Occipital lobe (tissue), 3 donors: ENCODE measurements at places on chromosomes 3 and 15. TPM values are rescaled to one million over a fixed set of nuclear protein-coding genes. Genes with fewer than 3 reads are reported as not detected.

Gene CKMT1A
- 5.6 TPM for total RNA-seq

DNA sequence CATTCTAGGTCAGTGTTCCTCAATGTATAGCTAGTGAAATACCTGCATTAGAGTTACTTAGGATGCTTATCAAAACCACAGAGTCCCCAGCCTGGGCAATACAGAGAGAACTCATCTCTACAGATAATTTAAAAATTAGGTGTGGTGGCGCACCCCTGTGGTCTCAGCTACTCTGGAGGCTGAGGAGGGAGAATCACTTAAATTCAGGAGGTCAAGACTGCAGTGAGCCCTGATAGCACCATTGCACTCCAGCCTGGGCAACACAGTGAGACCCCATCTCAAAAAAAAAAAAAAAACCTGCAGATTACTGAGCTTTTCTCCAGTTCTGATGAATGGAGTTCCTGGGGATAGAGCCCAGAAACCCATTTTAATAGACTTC lies 10.1 kb upstream of the MINDY2 start:
- no peak for DNase-seq

DNA sequence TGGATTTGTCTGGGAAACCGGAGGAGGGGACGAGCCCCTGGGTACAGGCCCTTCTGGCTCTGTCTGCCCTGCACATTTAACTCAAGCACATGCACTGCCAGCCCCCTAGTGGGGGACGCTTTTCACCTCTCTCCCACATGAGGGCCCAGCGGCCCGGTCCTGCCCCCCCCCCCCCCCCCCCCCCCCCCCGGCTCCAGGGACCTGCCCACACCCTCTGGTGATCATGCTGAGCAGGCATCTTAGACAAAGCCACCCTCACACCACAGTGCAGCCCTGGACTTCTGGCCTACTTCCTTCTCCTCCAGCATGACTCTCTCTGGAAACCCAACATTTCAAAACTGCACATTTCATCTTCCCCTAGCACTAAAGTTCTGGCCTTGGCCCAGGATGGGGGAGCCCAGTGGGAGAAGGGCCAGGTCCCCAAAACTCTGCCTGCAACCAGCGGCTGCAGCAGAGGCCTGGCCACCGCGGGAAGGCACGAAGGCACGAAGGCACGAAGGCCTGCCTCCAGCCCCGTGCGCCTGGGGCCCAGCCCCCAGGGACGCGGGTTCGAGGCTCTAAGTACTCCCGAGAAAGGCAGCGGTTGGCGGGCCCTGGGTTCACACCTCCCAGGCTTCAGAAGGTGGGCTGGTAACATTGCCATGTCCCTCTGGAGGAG lies 14.1 kb downstream of the KLF15 start:
- no peak for DNase-seq

Gene LYZL4
- total RNA-seq, result not detected

DNA sequence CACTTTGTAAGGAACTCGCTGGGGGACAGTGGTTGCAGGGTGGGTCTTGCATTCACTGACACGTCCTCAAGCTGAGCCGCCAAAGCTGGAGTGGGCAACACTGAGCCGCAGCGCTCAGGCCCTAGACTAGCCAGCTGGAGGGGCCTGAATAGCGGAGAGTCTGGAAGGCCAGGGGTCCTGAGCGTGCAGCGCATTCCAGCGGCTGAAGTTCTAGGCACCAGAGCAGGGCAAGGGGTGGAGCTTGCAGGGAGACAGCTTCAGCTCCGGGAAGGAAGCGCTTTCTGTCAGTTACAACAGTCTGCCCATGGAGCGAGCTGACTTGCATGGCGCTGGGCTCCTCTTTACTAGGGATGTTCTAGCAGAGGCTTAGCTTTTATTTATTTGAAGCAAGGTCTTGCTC lies 2.7 kb downstream of the MAP6D1 start:
- no peak for DNase-seq

DNA sequence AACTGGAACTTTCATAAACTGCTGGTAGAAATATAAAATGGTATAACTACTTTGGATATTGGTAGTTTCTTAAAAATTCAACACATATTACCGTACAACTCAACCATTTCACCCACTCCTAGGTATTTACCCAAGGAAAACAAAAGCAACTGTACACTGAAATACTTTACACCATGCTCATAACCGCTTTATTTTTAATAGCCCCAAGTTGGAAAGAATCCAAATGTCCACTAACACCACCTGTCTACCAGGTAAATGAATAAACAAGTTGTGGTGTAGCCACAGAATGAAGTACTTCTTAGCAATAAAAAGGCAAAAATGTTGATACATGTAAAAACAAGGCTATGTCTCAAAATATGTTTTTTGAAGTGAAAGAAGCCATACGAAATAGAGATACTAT lies 215.9 kb upstream of the PEX5L start:
- no peak for DNase-seq

Gene NOX5
- total RNA-seq, result under 0.01 TPM

DNA sequence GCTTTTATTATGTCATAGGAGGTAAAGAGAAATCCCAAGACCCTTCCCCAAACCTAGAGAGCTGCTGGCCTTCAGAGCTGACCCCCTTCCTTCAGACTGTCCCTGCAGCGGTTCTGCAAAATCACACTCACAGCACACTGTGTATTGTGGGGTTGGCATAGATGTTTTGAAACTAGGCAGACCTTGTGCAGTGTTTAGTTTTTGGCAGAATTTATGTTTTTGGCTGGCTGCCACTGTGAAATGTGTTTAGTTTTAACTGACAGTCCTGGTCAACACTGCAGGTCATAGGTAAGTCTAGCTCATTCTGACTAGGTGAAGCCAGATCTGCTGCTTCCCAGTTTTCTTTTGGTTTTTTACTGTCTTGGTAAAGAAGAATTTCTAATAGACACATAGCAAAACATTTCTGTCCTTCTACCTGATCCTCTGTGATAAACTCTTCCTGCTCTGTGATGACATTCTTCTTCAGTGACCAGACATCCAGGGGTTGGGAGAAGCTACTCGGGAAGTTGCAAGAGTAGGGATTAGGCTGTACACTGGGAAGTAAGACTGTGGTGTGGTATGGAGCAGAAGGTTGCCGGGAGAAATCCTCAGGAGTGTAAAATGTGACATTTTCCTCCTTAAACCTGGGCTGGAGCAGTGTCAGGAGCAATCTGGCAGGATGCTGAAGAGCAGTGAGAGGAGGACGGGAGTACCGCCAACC lies 209.6 kb upstream of the MCTP2 start:
- no peak for DNase-seq

DNA sequence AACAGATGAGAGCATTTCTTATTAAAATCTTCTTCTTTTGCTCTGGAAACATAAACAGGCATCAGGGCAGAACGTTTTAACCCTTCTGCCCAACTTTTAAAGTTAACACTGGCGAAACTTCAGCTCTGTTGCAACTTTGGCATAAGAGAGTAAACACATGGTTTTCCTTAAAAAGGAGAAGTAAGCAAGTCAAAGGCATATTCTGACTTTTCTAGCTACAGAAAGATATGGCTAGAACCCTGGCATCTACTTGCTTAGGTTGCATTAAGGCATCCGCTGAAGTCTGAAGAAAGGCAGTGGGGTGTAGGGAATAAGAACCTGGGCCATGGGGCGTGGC lies 13.3 kb upstream of the IL16 start:
- DNase-seq, result no peak

Gene NCKIPSD
- 8.4 TPM for total RNA-seq

DNA sequence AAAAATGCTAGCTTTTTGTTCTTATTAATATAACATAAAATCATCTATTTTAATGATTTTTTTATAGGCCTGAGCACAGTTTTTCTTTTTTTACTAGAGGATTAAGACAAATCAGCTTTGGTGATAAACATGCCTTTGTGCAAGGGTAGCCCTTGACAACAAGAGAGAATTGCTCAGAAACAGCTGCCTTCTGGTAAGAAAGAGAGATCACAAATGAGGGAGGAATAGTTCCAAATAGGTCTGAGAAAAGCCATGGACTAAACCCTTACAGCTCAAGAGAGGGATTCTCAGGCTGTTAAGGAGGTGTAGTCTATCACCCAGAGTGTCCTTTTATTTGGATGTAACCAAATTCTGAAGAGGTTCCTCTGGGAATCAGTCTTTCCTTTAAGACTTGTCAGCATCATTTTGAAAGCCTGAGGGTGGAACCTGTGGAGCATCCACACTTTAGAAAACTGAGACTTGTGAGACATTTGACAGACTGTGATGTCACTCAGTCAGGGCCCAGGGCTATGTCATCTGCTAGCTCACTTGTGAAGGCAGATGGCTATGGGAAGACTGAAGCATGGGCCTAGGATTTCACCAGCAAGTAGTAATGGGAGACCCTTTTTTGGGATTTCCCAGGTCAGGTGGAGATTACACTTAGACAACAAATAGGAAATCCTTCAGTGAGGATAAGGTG lies 102.9 kb upstream of the KCNAB1 start:
- no peak for DNase-seq

GRCh38 chr3:65796676-65797075 lies 242.0 kb downstream of the MAGI1 start:
- DNase-seq, result no peak

GRCh38 chr3:72062017-72062416 lies 277.1 kb upstream of the PROK2 start:
- no peak for DNase-seq

DNA sequence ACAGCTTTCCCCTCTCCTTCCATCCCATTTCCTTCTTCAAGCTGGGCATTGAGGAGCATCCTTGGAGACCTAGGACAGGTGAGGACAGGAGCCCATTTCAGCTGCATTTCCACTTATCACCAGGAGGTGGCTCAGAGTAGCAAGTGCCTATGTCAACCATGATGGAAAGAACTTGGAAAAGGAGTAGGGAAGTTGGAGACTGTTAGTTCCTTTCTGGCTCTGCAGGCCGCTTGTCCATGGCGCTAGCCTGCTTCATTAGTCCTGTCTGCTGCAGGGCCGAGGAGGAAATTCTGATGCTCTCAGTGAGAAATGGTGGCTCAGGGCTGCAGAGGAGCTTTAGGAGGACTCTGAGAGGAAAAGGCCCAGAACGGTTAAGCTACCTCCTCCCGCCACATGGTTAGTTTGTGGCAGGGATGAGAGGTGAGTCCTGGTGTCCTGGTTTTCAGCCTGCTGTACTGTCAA lies 7.0 kb upstream of the CD276 start:
- no peak for DNase-seq

Gene BFSP2
- 1.1 TPM for total RNA-seq

GRCh38 chr15:20646529-20647142 lies 105.0 kb upstream of the GOLGA6L6 start:
- no peak for DNase-seq

Gene CD80
- total RNA-seq, result 0.78 TPM

GRCh38 chr3:52333869-52334557 lies 17.9 kb downstream of the DNAH1 start:
- DNase-seq, result no peak

Gene CAND2
- total RNA-seq, result 14.5 TPM

GRCh38 chr15:97461226-97461625 lies 499.3 kb upstream of the ARRDC4 start:
- DNase-seq, result no peak

Gene ALG1L2
- total RNA-seq, result 0.62 TPM

Gene ISLR2
- total RNA-seq, result 168 TPM

Gene PIERCE2
- 5.0 TPM for total RNA-seq

DNA sequence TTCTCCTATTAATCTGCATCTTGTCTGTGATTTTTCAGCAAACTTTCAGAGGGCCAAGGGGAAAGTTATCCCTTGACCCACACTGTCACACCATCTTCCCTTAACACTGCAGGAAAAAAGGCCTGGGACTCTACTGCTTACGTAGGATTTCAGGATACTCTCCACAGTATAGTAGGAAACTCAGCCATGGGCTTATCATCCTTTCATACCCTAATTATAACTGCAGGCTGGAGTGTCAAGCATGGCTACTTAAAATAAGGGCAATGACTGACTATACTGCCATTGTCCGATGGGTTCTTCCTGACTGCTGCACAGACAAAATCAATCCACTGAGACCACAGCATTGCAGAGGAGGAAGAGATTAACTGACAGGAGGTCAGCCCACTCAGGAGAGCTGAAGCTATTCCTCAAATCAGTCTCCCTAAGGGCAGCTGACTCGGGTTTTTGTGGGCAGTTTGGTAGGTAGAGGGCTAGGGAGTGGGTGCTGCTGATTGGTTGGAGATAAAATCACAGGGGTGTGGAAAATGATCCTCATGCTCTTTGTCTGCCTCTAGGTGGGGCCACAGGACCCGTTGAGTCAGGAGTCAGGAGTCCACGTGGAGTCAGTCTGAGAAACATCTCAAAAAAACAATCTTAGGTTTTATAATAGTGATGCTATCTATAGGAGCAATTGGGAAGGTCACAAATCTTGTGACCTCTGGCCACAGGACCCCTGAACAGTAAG lies 118.2 kb upstream of the STRIT1 start:
- DNase-seq, result no peak

- no peak for DNase-seq
Observed at GRCh38 chr15:83973816-83974215, 261.8 kb upstream of the GOLGA6L4 start.

DNA sequence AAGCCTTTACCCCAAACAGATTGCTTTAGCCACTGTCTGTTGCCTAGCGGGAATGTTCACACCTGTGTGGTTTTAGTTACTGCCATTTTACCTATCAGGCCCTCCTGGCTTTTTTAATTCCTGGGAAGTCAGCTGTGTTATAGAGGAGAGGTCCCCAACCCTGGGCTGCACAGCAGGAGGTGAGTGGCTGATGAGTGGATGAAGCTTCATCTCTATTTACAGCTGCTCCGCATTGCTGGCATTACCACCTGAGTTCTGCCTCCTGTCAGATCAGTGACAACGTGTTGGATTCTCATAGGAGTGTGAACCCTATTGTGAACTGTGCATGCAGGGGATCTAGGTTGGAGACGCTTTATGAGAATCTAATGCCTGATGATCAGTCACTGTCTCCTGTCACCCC lies 127.0 kb downstream of the MBNL1 start:
- no peak for DNase-seq

Gene TM4SF4
- not detected for total RNA-seq

GRCh38 chr3:10614168-10614567 lies 108.8 kb upstream of the ATP2B2 start:
- DNase-seq, result no peak

- no peak for DNase-seq
Observed at GRCh38 chr3:152279479-152279878, 10.8 kb downstream of the MBNL1 start.

Gene RAB7A
- total RNA-seq, result 26.7 TPM

DNA sequence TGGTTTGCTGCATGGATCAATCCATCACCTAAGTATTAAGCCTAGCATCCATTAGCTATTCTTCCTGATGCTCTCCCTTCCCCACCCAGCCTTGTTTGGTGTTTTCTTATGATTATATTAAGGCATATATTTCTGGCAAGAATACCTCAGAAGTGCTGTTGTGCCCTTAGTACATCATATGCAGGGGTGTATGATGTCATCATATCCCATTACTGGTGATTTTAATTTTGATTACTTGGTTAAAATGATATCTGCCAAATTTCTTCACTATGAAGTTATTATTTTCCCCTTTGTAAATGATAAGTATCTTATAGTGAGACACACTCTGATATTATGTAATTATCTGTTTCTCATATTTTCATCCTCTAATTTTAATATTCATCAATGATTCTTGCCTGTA lies 15.4 kb downstream of the SLC22A14 start:
- no peak for DNase-seq

Gene HRG
- not detected for total RNA-seq

- no peak for DNase-seq
Observed at GRCh38 chr3:105758451-105758850, 110.4 kb downstream of the CBLB start.

GRCh38 chr3:194486540-194487288 lies at the start of gene ATP13A3:
Gene ATP13A3 (minus strand): TSS chr3:194487002. CDS start chr3:194462190, 24,812 bp downstream.
- DNase-seq, result peak; percentile 84
